B cell (primary cell): ENCODE measurements at places on chromosomes 13 and 19. TPM values are rescaled to one million over a fixed set of nuclear protein-coding genes. Genes with fewer than 3 reads are reported as not detected.

- H3K27ac ChIP-seq: peak overlapping the region; percentile 73
- peak overlapping the region; percentile 71 for H3K4me3 ChIP-seq
- no peaks in the 10 kb centered on the region for H3K27me3 ChIP-seq
- peaks cover 33% of the 10 kb centered on the region for H3K4me1 ChIP-seq
Observed at GRCh38 chr19:45423033-45423588, 606 bp downstream of the ERCC1 start.

Gene LCP1
- 119 and 151 TPM in 2 replicates for polyA plus RNA-seq

- no peaks in the 10 kb centered on the region for H3K27me3 ChIP-seq
- peak within 1 kb of the TSS; percentile 60 for H3K27ac ChIP-seq
- DNase-seq: peak; percentile 81
- no peaks in the 10 kb centered on the region for H3K36me3 ChIP-seq
- peaks cover 30% of the 10 kb centered on the region for H3K4me1 ChIP-seq
Observed at GRCh38 chr19:12801466-12802266, at the start of the genes PRDX2 and THSD8. PRDX2 (minus strand) TSS chr19:12801800; CDS start chr19:12801261, 539 bp downstream. THSD8 (plus strand) TSS chr19:12802069; CDS start chr19:12802072, 3 bp downstream.

GRCh38 chr19:46481223-46481848 is 10.0 kb upstream of the PNMA8A start:
- H3K27me3 ChIP-seq: peaks cover 13% of the 10 kb centered on the region
- no peak overlapping the region for H3K4me3 ChIP-seq
- H3K36me3 ChIP-seq: no peaks in the 10 kb centered on the region
- no peak overlapping the region for H3K27ac ChIP-seq
